Smooth muscle cell of bladder (primary cell): ENCODE measurements at places on chromosomes 13 and 19. TPM values are rescaled to one million over a fixed set of nuclear protein-coding genes. Genes with fewer than 3 reads are reported as not detected.

The GRIN3B gene
- 0.14 and 0.65 TPM in 2 replicates for total RNA-seq

The ZNF229 gene
- total RNA-seq, result 12.2 and 13.5 TPM in 2 replicates

The GPR4 gene
- not detected in 2 replicates for total RNA-seq

The ZNF563 gene
- 3.7 and 5.2 TPM in 2 replicates for total RNA-seq

The PLD3 gene
- total RNA-seq, result 147 and 199 TPM in 2 replicates

The ACP5 gene
- 1.3 and 2.0 TPM in 2 replicates for total RNA-seq

The WDR62 gene
- 0.55 and 0.85 TPM in 2 replicates for total RNA-seq
